HL-60 (cell line): ENCODE measurements at places on chromosomes 5 and 9.

- DNase-seq = no peak
Measured at GRCh38 chr5:65149827-65150226, 331.9 kb downstream of the ADAMTS6 start.

DNA sequence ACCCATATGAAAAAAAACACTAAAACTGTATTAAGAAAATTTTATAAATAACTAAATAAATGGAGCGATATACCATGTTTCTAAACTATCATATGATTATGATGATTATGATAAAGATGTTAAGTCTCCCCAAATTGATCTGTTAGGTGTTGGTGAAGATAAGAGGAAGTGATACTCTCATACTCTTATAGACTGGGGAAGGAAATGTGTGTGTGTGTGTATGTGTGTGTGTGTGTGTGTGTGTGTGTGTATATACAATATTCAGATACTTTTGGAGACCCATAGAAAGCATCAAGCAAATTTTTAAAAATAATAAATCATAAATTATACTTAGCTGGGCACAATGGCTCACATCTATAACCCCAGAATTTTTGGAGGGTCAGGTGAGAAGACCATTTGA lies 62.9 kb downstream of the TMEM232 start:
- DNase-seq = no peak

DNA sequence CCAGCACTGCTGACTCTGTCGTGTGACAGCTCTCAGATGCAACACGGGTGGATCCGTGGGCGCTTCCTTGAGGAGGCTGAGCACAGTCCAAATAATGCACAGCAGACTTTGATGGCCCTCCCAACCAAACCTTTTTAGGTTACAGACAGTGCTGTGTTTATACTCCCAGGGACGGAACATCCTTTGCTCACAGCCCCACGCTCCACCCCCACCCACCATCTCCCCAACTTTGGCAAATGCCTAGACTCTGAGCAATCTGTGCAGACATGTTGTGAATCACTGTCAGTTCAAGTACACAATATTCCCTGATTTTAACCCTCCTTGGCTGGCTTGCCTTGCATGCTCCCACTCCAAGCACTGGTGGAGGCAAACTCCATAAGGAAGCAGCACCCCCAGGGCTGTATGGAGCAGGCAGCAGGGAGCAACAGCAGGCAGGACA lies 324.6 kb downstream of the MLLT3 start:
- DNase-seq = no peak

- DNase-seq = no peak
Measured at GRCh38 chr5:82707741-82708140, 369.5 kb downstream of the TMEM167A start.

DNA sequence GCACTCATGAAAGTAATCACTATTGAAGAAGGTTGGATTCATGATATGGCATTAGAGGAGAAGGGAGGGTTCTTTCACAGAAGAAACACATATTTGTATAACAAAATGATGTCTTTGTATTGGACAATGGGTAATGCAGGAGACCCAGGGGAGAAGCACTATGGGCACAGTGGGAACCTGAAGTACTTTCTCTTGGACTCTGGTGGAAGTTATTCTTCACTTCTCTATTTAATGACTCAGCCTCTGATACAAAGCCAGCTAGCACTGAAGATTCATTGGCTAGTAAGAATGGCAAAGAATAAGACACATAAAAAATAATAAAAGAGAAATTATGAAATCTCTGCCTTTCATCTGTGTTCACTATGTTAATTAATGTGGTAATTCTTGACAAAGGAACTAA lies 149.9 kb upstream of the PRR16 start:
- DNase-seq = no peak

- DNase-seq = no peak
Measured at GRCh38 chr9:68522954-68523353, 17.7 kb downstream of the TMEM252 start.

DNA sequence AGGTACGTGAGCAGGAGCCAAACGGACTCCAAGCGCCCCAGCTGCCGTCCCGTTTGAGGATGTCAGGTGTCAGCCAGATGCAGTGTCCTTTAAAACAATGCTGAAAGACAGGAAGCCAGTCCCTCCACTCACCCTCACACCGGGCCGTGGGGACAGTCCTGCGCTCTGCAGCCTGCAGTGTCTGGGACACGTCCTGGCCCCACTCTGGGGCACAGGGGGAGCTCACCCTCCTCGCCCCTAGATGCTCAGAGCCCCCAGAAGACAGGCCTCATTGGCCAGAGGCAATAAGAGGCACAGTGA lies 79.7 kb downstream of the ZNF354C start:
- no peak for DNase-seq

DNA sequence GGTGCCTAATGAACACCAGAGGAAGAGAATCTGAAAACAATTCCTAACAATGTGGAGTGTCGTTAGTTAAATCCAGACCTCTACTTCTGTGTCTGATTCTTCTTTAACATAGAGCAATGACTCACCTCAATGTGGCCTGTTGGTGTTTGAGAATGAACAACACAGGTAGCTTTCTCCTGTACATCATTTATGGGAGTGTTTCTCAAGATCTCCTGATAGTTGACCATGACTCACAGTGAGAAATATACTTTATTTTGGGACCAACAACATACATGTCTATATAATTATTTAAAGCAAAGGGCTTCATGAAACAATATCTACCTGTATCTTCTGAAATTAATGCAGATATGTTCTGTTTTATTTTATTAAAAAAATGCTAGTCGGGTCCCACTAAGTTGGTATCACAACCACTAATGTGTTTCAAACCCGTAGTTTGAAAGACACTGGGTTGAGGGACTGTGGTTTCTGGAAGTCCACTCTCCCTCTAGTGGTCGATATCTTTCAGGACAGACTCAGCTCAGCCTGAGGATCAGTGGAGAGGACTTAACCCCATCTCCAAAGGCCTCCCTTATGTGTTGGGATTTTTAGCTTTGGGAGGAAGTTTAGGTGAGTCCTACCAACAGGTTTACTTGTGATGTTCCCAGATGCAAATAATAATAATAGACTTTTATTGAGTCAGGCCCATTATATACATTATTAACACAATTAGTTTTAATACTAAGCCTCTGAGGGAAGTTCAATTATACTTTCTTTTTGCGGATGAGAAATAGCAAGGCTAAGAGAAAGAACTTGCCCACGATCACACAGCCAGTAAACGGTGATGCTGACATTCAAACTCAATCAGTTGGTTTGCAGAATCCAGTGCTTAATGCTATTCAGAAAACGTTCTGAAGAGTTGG lies 70.0 kb upstream of the KLF9 start:
- peak; percentile 39 for DNase-seq

GRCh38 chr5:134784241-134784920 lies 25.8 kb downstream of the DDX46 start:
- no peak for DNase-seq

DNA sequence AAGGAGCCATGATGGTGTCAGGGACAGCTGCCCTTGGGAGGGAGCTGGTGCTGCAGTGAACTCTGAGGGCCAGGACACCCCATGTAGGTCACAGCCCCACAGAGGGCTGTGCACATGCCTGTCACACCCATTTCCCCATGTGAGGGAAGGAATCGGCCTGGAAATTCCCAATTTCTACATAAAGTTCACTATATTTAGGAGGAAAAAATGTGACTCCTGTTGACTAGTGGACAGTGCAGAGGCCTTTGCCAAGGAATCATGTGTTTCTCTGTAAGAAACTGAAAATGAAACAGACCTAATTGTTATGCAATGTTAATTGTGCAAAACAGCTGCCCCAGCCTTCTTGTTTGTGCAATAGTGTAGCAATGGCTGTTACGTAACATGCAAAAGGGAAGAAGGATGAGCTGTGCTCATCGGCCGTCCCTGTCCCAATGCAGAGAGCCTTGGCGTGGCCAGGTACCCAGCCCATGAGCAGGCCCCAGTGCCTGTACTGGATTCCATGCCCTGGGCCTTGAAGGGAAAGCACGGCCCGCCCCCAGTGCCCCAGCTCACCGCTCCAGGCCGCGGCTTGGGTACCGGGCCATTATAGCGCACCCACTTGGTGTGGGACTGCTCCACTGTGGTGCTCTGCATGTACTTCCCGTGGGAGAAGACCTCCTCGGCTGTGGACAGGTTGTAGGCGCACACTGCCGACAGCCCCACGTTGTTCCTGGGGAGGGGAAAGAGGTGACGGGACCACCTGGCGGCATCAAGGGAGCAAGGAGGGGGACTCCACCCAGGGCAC lies 70.0 kb downstream of the SECISBP2 start:
- peak; percentile 98 for DNase-seq

DNA sequence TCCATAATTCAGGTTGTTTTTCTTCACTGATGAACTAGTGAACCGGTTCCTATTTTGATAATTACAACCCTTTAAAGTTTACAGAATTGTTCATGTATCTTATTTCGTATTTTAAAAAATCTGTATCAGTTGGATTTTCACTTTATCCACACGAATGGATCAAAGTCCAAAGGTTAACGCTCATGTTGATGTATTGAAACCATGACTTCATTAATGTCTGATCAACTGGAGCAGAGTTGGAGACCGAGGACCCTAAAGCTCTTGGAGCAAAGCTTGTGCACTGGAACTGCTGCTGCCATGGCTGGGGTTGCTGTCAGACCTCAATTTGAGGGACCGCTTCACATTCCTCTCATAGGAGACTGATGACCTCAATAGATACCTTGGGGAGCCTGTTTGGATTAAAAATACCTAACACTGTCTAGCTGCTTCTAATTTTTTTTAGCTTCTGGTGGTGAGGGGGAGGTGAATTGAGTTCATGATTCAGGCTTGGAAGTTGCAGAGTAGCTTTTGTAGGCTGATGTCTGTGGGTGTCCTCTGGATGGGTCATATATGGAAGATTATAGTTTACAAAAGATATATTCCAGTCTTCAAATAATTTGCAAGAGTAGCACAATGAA lies 45.1 kb downstream of the KIAA1958 start:
- no peak for DNase-seq

- no peak for DNase-seq
Measured at GRCh38 chr9:138071731-138072130, 194.1 kb downstream of the CACNA1B start.

DNA sequence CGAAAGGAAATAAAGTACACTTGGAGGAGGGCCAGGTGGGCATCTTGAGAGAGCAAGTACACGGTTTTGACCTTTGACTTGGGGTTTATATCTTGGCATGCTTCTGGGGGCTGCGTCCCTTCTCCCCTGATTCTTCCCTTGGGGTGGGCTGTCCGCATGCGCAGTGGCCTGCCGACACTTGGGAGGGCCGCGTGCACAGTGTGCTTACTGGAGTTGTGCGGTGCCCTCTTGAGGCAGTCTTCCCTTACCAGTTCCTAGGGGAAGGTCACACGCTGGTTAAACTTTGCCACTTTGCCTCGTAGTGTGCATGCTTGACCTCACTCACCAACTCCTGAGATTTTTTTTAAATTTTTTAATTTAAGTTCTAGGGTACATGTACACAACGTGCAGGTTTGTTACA lies 4.3 kb upstream of the CLPTM1L start:
- no peak for DNase-seq

GRCh38 chr9:37329576-37329975 lies 92.9 kb upstream of the GRHPR start:
- no peak for DNase-seq

DNA sequence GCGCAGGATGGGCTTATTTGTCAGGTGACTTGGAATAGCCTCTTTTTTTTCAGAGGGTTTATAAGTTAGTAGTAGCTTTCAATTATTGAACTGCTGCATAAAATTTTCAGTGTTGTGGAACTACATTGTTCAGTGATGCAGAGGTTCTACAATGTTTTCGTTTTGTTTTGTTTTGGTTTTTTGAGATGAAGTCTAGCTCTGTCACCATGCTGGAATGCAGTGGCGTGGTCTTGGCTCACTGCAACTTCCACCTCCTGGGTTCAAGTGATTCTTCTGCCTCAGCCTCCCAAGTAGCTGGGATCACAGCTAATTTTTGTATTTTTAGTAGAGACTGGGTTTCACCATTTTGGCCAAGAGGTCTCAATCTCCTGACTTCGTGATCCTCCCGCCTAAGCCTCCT lies 22.0 kb downstream of the NUP188 start:
- DNase-seq = no peak

DNA sequence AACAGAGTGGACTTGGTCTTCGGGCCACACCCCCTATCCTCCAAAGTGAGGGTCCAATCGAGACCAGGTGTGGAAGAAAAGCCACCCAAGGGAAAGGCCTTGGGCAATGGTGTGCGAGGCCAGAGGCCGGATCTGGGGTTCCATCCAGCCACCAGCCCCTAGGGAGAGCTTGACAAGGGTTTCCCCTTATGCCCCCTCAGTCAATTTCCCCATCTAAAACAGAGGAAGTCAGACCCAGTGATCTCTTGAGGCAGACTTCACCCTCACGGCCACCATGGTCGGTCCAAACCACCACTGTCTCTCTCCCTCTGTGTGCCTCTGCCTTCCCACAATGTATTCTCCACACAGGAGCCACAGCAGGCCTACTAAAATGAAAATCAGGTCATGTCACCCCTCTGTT lies 82.9 kb downstream of the C5orf15 start:
- no peak for DNase-seq

DNA sequence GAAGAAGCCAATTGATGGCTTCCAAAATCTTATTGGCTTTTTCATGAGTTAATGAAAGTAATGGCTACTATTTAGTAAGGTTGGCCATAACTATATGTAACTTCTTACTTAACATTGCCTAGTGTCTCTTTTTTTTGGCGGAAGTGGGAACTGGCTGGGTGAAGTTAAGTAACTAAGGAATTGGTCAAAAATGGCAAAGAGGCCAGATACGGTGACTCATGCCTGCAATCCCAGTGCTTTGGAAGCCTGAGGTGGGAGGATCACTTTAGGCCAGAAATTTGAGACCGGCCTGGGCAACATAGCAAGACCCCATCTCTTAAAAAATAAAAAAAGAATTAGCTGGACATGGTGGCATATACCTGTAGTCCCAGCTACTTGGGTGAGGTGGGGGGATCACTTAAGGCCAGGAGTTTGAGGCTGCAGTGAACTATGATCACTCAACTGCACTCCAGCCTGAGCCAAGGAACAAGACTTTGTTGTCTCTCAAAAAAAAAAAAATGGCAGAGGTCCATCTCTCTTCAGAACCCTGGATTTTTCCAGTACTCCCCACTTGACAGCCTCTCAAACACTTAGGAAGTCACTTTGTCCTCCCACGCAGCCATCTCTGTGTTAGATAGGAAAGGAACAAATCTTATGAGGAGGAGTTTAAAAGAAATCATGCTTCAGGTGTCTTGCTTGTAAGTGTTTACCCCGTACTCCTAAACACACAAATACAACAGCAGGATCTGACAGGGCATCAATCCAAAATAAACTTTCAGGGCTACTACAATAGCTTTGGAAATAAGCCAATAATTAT lies 75.7 kb downstream of the TEK start:
- no peak for DNase-seq

DNA sequence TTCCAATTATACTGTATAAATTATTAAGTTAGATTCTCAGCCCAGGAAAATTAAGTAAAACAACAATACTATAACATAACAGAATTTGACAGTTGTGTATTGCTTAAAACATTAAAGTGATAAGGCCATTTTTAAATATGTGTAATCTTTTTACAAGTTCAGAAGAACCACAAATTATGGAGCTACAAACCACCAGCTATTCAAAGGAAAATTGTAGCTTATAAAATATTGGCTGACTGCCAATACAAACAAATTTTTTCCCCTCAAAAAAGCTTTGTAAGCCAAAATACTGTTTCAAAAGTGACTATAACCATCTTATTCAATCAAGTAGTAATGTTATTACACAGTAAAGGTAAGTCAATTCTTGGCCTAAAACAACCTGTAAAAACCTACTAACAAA lies 21.9 kb downstream of the STRBP start:
- DNase-seq = no peak
